ENCODE measurements at places on chromosomes 7 and 10. TPM values are rescaled to one million over a fixed set of nuclear protein-coding genes. Genes with fewer than 3 reads are reported as not detected.

DNA sequence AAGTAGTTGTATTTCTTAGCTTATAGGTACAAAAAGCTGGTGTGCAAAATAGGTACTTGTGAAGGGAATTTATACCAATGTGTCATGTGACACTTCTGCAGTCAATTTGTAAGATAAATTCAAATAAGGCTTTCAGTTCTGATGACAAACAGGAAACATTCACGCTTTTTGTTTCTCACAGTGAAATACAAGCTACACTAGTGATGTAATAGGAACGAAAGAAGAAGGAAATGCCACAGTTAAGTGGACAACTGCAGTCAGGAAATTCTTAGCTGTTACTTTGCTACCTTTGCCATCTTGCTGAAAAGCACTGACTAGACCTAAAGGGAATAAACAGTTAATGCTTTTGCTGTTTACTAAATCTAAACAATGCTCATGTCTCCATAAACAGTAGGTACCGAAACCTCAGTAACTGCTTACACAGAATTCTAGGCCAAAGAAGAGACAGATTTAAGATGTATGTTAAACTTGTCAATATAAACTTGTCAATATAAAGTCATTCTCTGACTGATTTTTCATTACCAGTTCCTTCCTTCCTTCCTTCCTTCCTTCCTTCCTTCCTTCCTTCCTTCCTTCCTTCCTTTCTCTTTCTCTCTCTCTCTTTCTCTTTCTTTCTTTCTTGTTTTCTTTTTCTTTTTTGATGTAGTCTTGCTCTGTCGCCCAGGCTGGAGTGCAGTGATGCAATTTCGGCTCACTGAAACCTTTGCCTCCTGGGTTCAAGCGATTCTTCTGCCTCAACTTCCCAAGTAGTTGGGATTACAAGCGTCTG lies 10.1 kb downstream of the OTUD1 start:
- no peak for DNase-seq

- DNase-seq = no peak
Observed at GRCh38 chr7:70306173-70306572, 707.9 kb downstream of the AUTS2 start.

GRCh38 chr7:85025312-85025756 lies 161.5 kb downstream of the SEMA3D start:
- no peak for DNase-seq

DNA sequence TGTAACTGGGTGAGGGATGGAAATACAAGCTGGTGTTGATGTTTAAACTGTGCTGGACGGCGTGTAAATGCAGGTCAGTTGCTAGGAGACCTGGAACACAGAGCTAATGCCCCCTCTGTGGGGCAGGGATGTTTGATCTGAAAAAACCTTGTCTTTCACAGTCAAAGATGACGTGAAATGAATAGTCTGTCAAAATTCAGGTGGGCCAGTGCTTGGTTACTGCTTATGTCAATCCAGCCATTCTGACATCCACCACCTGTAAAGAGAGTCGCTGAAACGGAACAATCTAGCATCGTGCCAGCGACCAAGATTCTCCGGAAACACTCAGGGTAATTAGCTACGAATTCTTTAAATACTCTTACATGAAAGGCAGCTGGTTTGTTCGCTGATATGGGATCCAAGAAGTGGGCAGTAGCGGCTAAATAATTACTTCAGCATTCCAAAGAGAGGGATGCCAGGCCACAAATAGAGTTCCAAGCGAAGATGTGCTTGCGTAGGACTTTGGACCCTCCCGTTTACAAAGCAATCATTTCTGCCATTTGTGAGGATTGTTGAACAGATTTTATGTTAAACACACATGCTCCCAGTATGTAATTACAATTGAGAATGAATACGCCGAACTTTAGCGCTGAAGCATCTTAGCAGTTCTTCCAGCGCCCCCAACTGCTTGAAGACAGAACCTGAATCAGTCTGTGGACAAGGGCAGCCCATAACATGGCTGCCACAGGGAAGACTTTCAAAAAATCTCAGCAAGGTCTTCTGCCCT lies 7.3 kb upstream of the ASB4 start:
- no peak for DNase-seq

- DNase-seq = no peak
Observed at GRCh38 chr7:41655426-41655825, 47.5 kb downstream of the INHBA start.

GRCh38 chr10:13414855-13415254 lies 66.8 kb upstream of the SEPHS1 start:
- DNase-seq = peak; percentile 66

DNA sequence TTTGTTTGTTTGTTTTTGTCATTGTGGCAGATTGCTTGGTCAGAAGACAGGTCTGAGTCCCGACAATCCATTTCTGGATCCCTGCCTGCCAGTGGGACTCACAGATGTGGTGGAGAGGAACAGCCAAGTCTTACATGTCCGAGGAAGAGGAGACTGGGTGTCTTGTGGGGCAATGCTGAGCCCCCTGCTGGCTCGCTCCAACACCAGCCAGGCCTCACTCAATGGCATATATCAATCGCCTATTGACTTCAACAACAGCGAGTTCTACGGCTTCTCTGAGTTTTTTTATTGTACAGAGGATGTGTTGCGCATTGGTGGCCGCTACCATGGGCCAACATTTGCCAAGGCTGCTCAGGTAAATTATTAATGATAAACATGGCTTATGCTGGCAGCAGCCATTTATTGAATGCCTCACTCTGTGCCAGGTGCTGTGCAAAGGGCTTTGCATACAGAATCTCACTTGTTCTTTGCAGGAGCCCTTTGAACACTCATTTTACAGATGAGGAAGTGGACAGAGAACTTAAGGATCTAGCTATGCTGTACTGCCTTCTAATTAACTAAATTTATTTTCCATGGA lies 33.3 kb downstream of the COX15 start:
- DNase-seq = no peak

GRCh38 chr7:128908750-128909624 lies 1.5 kb downstream of the KCP start:
- peak; percentile 55 for DNase-seq

GRCh38 chr7:125568799-125569198 lies 639.2 kb upstream of the POT1 start:
- DNase-seq = no peak

DNA sequence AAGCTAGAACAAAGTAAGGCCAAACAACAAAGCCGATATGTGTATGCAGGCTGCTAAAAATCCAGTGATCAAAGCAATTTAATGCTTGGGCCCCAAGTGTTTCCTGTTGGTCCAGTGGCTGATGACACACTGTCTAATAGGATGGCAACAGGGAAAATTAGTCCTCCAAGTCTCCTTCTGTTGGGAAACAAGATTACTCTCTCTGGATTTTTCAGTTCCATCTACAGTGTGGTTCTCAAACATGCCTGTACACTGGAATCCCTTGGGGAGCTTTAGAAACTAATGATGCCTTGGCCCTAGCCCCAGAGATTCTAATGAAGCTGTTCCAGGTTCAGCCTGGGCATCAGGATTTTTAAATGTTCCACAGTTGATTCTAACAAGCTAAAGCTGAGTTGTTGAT lies 198.7 kb downstream of the AHR start:
- no peak for DNase-seq

GRCh38 chr7:144819566-144819965 lies 16.3 kb downstream of the TPK1 start:
- DNase-seq = no peak

DNA sequence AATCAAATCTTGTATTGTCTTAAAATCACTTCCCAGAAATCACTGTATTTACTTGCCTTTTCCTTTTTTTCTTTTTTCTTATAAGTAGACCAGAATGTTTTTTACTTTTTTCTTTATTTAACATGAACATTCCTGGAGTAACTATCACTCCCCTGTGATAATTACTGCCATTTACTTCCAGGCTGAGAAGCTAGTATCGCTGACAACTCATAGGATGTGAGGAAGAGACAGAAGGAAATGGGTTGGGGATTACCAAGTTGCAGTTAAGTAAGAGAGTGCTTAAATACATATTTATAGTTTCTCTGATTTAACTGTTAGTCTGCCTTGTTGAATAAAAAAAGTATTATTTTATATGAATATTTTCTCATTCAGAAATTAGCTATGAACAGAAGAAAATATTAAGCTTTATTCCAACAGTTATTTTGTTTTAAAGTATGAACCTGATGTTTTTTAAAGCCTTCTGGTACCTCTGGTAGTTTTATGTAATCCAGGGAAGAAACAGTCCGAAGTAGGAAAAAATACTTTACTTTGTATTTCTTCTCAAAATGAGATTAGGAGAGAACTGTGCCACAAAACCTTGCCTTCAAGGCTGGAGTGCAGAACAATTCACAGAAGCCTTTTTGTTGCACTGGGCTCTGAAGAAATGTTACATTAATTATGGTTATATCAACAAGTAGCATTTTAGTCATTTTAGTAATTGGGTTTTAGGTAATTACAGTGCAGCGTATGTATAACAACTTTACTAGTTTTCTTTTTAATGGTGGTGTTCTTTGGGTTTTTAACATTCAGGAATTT lies 72.8 kb downstream of the SHOC2 start:
- DNase-seq = no peak

The SLC16A12 gene
- 4.1 TPM for total RNA-seq

GRCh38 chr10:72426986-72427385 lies 72.3 kb upstream of the DNAJB12 start:
- DNase-seq = peak; percentile 54

- DNase-seq = no peak
Observed at GRCh38 chr10:86666538-86666937, 1.8 kb upstream of the LDB3 start.

DNA sequence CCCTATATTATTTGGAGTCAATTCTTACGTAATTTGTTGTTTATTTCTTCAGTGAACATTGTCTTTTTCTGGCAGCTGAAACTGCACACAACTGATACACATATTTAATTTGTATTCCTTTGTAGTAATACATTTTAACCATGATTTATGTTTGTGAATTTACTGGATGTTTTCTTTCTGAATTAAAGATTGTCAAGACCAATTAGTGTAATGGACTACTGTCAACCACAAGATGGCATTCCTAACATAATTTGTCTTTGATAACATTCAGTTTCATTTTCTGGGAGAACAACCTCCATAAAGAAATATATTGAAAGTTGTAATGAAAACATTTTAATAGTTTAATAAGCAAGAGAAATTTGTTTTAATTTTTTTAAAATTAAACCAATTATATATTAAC lies 10.1 kb downstream of the THNSL1 start:
- no peak for DNase-seq

The MOGAT3 gene
- 0.52 TPM for total RNA-seq

DNA sequence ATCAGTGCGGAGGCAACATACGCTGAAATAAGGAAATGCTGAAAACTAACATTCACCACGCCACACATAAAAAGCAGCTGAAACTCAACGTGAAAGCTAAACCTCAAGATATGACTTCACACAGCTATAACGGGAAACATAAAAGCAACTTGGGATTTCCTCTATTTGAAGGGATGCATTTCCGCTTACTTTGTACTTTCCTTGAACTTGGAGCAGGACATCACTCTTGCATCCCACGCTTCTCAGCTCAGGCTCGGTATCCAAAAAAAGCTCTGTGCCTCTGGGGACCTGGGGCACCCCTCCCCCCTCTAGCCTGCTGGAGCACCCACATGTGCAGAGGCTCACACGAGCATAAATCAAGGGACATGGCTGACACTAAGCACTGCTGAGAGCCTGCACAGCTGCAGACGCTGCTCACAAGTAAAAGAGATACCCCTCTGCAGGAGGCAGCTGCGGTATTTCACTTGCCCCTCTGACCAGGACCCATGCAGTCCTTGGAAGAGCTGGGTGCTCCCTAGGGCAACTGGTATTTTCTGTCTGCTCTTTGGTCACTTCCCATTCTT lies 34.2 kb downstream of the PARD3 start:
- DNase-seq = peak; percentile 59

The FAM241B gene
- total RNA-seq = 8.4 TPM

The CYP3A4 gene
- total RNA-seq = not detected

GRCh38 chr7:158836692-158837091 lies 7.4 kb upstream of the ESYT2 start:
- DNase-seq = no peak

DNA sequence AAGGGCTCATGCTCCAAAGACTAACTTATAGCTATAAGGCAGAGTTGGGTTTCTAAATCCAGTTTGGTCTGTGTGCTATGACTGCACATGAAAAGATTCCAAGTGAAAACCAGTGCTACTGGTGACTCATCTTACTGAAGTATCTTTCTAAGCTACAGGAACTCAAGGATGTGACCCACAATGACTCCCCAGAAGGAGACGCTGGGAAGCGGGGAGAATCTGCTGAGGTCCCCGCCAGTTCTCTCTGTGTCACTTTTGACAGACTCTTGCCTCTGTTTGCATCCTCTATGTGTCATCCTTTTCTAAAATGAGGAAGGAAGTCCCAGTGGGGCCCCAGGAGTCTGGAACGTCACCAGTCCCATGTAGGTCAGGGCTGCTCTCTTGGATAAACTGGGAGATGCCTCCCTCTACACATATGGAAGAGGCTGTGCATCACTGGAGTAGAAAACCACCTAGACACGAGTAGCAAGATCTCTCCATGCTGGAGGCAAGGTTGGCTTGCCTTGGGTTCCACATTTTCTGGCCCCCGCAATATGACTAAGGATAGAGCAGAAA lies 28.8 kb upstream of the GPR26 start:
- DNase-seq = no peak

The EMX2 gene
- not detected for total RNA-seq

The PGAM1 gene
- 1,380 TPM for total RNA-seq

DNA sequence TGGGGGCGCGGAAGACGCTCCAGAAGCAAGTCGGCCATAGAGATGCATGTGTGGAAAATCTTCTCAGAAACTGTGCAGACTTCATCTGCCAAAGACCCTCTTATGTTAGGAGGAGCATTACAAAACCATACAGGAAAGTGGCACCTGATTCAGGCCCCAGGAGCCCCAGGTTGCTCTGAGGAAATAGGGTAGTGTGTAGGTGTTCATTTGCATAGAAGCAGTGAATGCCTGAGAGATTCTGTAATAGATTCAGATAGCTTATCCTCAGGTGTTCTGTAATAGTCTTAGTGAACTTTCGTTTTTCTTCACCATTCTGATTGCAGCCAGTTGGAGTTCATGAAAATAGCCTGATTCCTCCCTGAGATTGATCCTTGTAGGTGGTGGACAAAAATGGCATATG lies 106.4 kb upstream of the GJD4 start:
- DNase-seq = no peak

The NDUFA5 gene
- 63.3 TPM for total RNA-seq

DNA sequence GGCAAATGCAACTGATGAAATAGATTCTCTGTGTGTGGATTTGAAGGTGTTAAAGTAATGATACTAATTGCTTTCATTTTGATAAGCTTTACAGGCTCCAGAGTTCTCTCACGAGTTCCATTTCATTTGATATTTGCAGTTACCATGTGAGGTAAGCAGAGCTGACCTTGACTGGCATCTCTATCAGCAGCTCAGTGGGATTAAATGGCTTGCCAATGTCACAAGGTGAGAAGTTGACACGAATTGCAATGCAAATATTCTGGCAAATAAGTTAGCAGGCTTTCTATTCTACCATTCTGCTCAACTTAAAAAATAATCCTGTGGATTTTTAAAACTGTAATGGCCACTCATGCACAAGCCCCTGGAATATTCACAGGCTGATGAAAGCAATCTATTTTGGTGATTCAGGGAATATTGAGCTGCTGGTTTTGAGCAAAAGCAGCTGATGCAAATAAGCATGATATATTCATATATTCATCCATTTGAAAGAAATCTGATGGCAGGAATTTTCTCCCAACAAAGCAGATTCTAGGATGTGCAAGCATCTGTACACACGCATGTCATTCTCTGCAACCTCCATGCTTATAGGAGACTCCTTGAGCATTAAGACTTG lies 64.5 kb upstream of the ANKRD1 start:
- no peak for DNase-seq

The LRRC18 gene
- not detected for total RNA-seq

GRCh38 chr10:59265141-59265540 lies 88.7 kb downstream of the PHYHIPL start:
- peak; percentile 26 for DNase-seq

Measured in H7 (cell line).